ENCODE measurements at places on chromosomes 2 and 18. TPM values are rescaled to one million over a fixed set of nuclear protein-coding genes. Genes with fewer than 3 reads are reported as not detected.

DNA sequence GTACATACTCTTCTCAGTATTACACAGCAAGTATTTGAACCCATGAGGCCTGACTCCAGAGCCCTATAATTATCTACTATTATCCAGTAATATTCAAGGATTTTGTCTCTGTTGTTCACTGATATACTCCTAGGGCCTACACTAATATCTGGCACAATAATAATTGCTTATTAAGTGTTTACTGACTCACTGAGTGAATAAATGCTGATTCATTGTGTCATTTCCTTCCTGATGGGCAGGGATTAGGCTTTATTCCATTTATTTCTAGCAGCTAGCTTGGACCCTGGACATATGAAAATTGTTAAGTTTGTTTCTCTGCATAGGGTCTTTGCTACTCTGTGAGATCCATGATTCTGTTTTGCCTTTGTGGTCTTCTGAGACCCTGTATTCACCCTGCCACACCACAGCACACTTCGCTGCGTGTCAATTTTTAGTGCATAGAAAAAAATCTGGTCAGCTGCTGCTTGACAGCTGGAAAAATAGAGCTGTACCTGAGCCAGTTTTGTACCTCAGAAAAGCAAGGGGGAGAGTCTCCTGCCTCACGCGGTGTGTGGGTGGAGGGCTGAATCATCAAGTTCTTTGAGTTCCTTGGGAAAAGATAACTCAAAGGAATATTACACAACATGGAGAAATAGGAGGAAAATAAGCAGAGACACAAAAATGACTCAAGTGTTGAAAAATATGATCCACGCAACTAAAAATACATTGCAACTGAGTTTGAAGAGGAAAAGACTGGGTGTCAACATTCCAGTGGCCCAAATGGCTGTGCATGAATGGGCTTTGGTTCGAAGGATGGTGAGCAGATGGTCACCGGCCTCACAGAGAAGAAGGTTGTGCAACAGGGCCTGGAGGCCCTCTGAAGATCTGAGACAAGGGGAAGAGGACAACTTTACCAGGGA is 18.9 kb upstream of the DPP4 start:
- H3K27me3 ChIP-seq = peaks cover 16% of the 10 kb centered on the region
- peaks cover 6% of the 10 kb centered on the region for H3K4me1 ChIP-seq
- H3K36me3 ChIP-seq = no peaks in the 10 kb centered on the region
- no peak for DNase-seq

The COL3A1 gene
- total RNA-seq = 30.4 TPM

DNA sequence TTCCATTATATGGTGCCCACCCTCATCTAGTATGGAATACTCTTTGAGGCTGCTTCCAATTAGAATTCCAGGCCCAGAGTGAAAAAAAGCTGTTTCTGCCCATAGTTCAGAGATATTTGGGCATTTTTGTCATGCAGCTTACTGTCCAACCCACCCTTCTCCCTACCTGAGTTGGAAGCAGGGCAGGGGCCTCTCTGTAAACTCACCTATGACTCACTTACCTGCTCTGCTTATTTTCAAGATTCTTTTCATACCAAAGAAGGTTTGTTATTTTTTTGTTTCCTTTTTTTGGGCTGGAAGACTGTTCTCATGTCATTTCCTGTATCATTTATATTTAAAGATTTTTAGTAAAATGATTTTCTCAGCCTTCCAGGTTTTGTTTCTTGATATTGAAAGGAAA is 38.4 kb upstream of the PPP1R1C start:
- H3K4me3 ChIP-seq = no peak overlapping the region
- H3K36me3 ChIP-seq = no peaks in the 10 kb centered on the region
- H3K4me1 ChIP-seq = peaks cover 32% of the 10 kb centered on the region
- H3K27me3 ChIP-seq = no peaks in the 10 kb centered on the region
- H3K27ac ChIP-seq = no peak overlapping the region
- no peak for DNase-seq

GRCh38 chr2:129285012-129285411 is 694.5 kb upstream of the RAB6C start:
- no peak overlapping the region for H3K27ac ChIP-seq
- peaks cover 2% of the 10 kb centered on the region for H3K36me3 ChIP-seq
- H3K27me3 ChIP-seq = no peaks in the 10 kb centered on the region
- no peak overlapping the region for H3K4me3 ChIP-seq
- no peaks in the 10 kb centered on the region for H3K4me1 ChIP-seq
- no peak for DNase-seq

The TRABD2A gene
- total RNA-seq = 1.4 TPM

The NGEF gene
- total RNA-seq = 0.71 TPM

GRCh38 chr2:201675454-201675853 is 23.0 kb downstream of the MPP4 start:
- no peaks in the 10 kb centered on the region for H3K27me3 ChIP-seq
- H3K36me3 ChIP-seq = no peaks in the 10 kb centered on the region
- DNase-seq = no peak
- no peak overlapping the region for H3K27ac ChIP-seq
- H3K4me1 ChIP-seq = peaks cover 4% of the 10 kb centered on the region
- H3K4me3 ChIP-seq = no peak overlapping the region

GRCh38 chr18:55237660-55238059 is 278.4 kb upstream of the CCDC68 start:
- H3K27me3 ChIP-seq = peaks cover 8% of the 10 kb centered on the region
- DNase-seq = no peak
- no peak overlapping the region for H3K4me3 ChIP-seq
- H3K27ac ChIP-seq = no peak overlapping the region
- peaks cover 1% of the 10 kb centered on the region for H3K36me3 ChIP-seq

DNA sequence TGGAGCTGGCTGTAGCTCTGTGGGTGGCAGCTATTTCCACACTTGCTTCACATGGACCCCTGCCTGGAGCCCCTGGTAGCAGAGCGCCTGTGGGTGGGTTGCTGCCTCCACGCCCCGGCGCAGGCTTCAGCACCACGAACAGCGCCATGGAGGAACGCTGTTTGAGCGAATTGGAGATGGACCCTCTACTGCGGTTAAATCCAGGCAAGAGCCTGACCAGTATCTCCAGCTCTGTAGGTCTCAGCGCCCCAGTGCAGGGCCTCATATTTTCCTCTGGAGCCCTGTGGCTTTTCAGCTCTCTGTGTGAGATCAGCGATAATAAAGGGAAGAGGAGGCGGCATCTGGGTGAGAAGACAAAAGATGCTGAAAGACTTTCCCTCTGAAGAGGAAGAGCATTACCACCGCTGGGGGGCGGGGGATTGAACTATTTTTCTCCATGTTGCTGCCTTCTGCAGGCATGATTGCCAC is 12.0 kb downstream of the ONECUT2 start:
- H3K36me3 ChIP-seq = peaks cover 19% of the 10 kb centered on the region
- no peaks in the 10 kb centered on the region for H3K27me3 ChIP-seq
- peak; percentile 84 for DNase-seq

GRCh38 chr2:131492418-131493198 is 411 bp upstream of the MZT2A start:
- peak overlapping the region; percentile 98 for H3K4me3 ChIP-seq
- peaks cover 4% of the 10 kb centered on the region for H3K36me3 ChIP-seq
- H3K27me3 ChIP-seq = no peaks in the 10 kb centered on the region
- H3K27ac ChIP-seq = peak overlapping the region; percentile 99
- H3K4me1 ChIP-seq = peaks cover 10% of the 10 kb centered on the region

DNA sequence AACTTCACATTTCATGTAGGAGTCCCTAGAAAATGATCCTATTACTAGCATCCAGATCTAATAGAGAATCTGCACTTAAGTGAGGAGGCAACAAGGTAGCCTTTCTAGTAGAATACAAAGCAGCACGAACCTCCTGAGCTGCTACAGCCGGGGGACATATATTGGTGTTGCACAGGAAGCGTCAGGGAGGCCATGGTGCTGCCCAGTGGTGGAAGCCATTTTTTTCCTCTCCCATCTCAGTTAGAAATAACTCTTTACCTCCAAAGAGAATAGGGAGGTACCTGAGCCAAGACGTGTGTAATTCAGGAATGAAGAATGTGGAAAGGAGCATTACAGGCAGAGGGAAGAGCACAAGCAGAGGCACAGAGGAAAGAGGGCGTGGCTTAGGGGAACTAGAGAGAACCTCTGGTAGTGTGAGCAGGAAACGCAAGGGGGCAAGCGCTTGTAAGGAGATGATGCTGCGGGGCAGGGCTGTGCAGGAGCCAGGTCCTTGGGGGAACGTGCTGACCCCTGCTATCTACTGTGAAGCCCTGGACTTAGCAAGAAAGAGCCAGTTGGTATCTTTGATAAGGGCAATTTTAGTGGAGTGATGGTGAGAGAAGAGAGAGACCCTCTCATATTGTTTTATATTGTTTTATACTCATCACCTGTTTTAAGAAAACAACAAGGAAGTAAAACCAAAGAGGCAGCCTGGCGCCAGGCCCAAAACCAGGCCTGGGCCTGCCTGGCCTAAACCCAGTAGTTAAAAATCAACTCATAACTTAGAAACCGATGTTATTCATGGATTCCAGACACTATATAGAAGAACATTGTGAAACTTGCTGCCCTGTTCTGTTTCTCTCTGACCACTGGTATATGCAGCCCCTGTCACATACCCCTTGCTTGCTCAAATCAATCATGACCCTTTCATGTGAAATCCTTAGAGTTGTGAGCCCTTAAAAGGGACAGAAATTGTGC is 50.0 kb upstream of the TTC39C start:
- H3K27me3 ChIP-seq = peaks cover 6% of the 10 kb centered on the region
- DNase-seq = no peak
- peaks cover 20% of the 10 kb centered on the region for H3K4me1 ChIP-seq
- no peaks in the 10 kb centered on the region for H3K36me3 ChIP-seq

DNA sequence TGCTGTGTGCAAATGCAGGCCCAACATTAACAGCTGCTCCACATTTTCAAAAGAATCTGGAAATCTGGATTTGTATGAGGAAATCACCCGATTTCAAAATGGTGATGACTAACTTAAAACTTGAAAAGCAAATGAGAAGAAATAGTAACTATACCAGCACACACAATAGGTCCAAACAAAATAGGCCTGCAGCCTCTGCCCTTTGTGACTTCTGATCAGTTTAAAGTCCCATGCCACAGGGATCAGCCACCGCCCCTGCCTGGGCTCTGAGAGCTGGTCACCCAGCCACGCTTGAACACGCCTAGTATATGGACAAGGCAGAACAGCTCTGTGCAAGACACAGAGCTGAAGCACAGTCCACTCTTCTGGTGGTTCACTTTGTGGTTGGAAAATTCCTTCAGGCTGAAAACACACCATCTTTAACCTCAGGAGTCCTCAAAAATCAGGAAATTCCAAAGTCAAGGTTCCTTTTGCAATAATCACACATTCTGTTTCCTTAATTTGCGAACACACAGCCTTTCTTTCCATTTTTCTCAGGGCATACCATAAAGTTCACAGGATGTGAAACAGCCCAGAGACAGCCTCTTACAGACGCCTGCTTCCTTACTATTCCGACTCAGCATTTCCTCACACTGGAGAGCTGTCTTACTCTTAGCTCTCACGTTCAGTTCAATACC is 150.1 kb upstream of the RIOK3 start:
- H3K36me3 ChIP-seq = peaks cover under 1% of the 10 kb centered on the region
- no peak for DNase-seq
- no peaks in the 10 kb centered on the region for H3K4me1 ChIP-seq
- H3K4me3 ChIP-seq = no peak overlapping the region
- H3K27me3 ChIP-seq = no peaks in the 10 kb centered on the region
- no peak overlapping the region for H3K27ac ChIP-seq

All from progenitor cell of endocrine pancreas (in vitro differentiated cells).